ENCODE measurements at places on chromosomes 1 and 21.
A peak's percentile ranks its signal among the peaks of the same experiment; 100 is the strongest.

- DNase-seq: no peak
Observed at GRCh38 chr1:153626904-153627714, at the start of gene S100A13. S100A13 (minus strand) TSS chr1:153627505; CDS start chr1:153626472, 1,033 bp downstream.

DNA sequence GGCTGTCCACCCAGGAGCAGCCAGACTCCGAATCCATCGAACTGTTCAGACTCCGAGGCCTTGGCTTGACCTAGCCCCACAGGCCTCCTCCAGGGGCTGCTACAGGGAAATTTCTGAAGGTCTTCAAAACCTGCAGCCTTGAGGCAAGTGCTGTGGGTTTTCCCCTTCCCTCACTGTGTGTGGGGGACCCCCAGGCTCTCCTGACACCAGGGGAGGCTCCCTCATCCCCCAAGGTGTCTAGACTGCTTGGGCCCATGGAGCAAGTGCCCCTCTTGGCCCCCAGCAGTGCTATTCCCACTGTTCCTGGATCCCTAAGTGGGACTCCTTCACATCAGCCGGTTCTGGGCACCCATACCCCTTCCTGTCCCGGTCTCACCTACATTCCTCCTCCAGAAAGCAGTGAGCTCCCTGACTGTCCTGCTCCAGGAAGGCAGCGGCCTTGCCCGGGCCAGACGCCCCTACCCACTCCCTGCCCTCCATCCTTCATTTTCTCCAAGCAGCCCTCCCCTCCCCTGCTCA is 814 bp downstream of the PAQR7 start:
- DNase-seq: no peak

GRCh38 chr1:225652729-225653462 is at the start of gene ENAH:
ENAH (minus strand) TSS chr1:225653123; CDS start chr1:225652690, 433 bp downstream.
- peak; percentile 20 for DNase-seq

DNA sequence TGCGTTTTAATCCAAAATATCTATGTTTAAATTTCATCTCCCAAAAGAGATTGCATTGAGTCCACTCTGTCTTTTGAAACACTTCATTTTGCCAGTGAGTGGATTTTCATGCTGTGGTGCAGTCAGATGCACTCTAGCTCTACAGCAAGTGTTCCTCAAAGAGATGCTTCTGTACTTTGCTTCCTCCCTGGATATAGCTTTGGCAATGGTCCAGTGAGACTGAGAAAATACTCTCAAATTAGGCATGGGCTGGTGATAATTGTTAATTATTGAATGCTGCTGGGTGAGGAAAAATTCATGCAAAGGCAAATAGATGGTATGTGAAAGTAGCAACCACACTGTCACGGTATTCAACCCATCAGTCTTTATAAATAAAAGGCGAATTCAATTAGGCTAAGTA is 396.9 kb downstream of the ADGRL2 start:
- DNase-seq: no peak

DNA sequence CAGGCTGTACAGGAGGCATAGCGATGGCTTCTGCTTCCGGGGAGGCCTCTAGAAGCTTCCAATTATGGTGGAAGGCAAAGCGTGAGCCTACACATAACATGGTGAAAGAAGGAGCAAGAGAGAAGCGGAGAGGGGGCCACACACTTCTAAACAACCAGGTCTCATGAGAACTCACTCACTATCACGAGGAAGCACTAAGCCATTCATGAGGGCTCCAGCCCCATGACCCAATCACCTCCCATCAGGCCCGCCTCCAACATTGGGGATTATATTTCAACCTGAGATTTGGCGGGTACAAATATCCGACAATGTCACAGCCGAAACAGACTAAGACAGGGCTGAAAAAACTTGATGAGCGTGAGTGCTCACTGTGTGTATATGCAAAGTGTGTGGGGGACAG is 89.3 kb upstream of the CNIH3 start:
- DNase-seq: no peak

- no peak for DNase-seq
Observed at GRCh38 chr21:35796844-35797243, 263.5 kb downstream of the SETD4 start.

- no peak for DNase-seq
Observed at GRCh38 chr1:181779343-181779742, 282.2 kb downstream of the ZNF648 start.

GRCh38 chr1:244010191-244010590 is 40.9 kb upstream of the ZBTB18 start:
- no peak for DNase-seq

- no peak for DNase-seq
Observed at GRCh38 chr1:219746141-219746540, 133.2 kb upstream of the ZC3H11B start.

GRCh38 chr1:58804853-58805565 is 21.2 kb upstream of the JUN start:
- no peak for DNase-seq

DNA sequence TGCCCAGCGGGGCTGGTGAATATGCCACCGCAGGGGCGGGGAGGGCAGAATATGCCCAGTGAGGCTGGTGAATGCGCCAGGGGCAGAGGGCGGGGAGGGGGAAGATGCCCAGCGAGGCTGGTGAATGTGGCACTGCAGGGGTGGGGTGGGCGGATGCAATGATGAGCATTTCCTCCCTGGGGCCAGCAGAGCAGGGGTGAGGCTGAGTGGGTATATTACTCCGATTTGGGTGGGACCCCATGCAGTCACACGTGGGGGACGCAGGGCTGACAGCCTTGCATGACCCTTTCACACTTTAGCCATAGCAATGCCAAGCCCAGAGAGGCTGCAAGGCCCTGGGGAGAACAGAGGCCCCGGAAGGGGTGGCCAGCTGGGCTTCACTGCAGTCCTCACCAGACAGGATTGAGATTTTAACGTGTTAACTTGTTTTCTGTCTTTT is 9.3 kb upstream of the SLX9 start:
- peak; percentile 55 for DNase-seq

DNA sequence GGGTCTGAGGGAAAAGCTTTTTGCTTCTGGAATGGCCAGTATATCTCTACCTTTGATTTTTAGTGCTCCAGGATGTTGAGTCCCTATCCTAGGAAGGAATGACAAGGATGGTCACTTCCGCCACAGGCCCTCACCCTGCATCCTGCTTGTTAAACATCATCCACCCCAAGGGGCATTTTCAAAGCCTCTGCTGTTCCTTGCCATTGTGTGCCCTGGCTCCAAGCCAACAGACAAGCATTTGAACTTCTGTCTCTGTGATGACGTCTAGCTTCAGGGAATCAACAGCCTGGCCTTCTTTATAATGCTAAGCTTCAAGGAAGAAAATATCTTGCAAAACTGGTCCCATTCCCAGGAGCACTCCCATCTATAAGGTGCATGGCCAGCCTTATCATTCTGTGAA is 12.3 kb upstream of the JAM2 start:
- DNase-seq: no peak

- no peak for DNase-seq
Observed at GRCh38 chr1:41724248-41724647, 194.5 kb downstream of the HIVEP3 start.

- DNase-seq: no peak
Observed at GRCh38 chr1:183241471-183241870, 55.4 kb downstream of the LAMC2 start.

DNA sequence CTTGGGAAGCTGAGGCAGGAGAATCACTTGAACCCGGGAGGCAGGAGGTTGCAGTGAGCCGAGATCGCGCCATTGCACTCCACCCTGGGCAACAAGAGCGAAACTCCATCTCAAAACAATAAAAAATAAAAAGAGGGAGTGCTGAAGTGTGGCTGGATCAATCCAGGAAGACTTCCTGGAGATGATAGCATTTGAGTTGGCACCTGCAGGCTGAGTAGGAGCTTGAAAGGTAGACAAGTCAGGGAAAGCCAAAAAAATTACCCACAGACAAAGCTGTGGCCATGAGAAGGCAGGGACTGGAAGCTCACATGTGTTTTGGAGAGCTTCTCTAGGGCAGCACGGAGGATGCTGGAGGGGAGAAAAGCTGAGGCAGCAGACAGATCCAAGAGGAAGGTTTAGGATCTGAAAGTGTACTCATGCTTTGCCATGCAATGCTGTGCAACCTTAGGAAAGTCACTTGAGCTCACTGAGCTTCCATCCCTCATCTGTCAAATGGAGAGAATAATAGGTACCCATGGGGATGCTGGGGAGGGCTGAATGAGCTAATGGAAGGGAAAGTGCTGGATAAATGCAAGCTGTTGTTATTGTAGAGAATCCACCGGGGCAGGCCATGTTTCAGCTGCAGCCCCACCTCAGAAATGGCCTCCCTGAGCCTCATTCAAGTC is 26.0 kb upstream of the SYNC start:
- DNase-seq: no peak
